ENCODE measurements at places on chromosomes 2 and 18.
A peak's percentile ranks its signal among the peaks of the same experiment; 100 is the strongest.

DNA sequence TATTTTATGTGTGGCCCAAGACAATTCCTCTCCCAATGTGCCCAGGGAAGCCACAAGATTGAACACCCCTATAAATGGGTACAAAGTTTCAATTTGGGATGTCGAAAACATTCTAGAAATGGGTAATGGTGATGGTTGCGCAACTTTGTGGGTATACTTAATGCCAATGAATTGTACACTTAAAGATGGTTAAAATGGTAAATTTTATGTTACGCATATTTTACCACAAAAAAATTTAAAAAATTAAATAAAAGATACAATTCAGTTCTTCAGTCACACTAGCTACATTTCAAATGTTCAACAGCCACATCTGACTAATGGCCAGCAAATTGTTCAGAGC lies 34.9 kb downstream of the MYCN start:
- no peak for DNase-seq

- DNase-seq = no peak
Observed at GRCh38 chr2:162063899-162064298, 10.1 kb downstream of the DPP4 start.

GRCh38 chr2:33529771-33530481 lies 53.5 kb downstream of the RASGRP3 start:
- no peak for DNase-seq

DNA sequence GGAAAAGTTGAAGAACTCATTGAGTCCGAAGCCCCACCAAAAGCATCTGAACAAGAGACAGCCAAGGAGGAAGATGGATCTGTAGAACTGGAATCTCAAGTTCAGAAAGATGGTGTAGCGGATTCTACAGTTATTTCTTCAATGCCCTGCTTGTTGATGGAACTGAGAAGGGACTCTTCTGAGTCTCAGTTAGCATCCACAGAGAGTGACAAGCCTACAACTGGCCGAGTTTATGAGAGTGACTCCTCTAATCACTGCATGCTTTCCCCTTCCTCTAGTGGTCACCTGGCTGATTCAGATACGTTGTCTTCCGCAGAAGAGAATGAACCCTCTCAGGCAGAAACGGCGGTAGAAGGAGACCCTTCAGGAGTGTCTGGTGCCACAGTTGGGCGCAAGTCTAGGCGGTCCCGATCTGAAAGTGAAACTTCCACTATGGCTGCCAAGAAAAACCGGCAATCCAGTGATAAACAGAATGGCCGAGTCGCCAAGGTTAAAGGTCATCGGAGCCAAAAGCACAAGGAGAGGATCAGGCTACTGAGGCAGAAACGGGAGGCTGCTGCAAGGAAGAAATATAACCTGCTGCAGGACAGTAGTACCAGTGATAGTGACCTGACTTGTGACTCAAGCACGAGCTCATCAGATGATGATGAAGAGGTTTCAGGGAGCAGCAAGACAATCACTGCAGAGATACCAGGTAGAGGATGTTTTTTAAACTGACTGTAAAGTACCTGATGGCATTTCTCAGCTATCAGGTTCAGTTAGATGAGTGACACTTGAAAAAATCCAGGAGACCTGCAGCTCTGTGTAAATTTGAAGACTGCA lies 111.9 kb downstream of the HAUS1 start:
- no peak for DNase-seq

- DNase-seq = no peak
Observed at GRCh38 chr2:37797081-37797480, 125.6 kb upstream of the CDC42EP3 start.

- no peak for DNase-seq
Observed at GRCh38 chr2:15146960-15147359, 414.2 kb downstream of the NBAS start.

DNA sequence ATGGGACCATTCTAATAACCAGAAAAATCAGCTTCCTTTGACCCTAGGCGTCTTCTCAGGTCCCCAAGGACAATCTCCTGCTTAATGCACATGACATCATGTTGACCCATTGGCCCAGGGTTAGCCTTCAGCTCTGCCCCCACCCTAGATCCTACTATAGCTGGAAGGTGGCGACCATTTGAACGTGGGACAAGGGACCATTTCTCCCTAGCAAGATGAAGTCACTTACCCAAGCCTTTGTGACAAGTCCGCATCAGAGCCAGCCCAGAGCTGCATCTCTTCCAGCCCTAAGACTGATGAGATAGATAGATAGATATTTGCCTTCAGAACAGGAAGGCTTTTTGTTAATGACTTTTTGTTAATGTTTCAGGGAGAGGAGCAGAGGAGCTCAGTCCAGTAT lies 28.2 kb upstream of the TAF1B start:
- no peak for DNase-seq

GRCh38 chr18:22934789-22935188 lies 1.7 kb downstream of the RBBP8 start:
- DNase-seq = no peak

DNA sequence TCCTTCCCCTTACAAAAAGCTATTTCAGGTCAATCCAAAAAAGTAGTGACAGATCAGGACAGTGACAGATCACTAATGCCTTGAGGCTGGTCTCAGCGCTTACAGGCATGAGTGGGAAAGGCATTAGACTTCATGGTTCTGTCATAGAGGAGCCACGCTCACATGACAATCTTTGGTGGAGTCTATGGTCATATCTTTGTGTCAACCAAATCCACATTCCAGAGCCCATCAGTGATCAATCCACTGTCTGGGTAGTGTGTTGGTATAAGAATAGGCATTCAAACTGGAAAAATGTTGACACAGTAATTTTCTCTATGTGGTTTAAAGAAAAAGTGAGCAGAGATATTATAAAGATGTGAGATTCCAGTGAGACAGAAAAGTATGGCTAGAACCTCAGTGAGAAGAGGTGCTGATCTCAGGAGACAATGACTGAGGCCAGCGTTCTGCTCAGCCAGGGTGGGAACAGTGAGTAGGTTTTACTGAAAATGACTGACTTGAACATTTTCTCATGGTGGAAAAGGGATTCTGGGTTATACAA lies 215.0 kb downstream of the IRS1 start:
- DNase-seq = no peak

GRCh38 chr2:189116087-189116486 lies 63.5 kb downstream of the COL5A2 start:
- no peak for DNase-seq

- DNase-seq = no peak
Observed at GRCh38 chr18:60096428-60096827, 196.6 kb downstream of the PMAIP1 start.

DNA sequence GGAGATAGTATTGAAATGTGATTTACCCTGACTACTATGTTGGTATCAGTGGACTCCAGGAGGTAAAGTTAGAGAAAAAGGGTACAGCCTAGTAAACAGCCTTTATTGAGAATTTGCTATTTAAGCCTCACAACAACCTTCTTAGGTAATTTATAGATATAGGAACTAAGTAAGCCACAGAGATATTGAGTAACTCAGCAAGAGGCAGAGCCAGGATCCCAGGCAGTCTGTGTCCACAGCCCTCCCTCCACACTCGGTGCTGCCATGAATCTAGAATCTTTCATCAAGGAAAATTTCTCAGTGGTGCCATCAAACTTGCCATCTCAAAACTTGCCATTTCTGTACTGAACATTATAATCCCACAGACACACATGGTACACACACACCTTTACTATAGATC lies 170.9 kb downstream of the CAPN13 start:
- no peak for DNase-seq

- no peak for DNase-seq
Observed at GRCh38 chr2:144475044-144475443, 44.9 kb downstream of the ZEB2 start.

- DNase-seq = peak; percentile 53
Observed at GRCh38 chr2:231786177-231786916, at the start of gene COPS7B. TSS of gene COPS7B (plus strand) at chr2:231786445. CDS start at chr2:231788571, 2,126 bp downstream.

GRCh38 chr2:2664989-2665833 lies 334.1 kb upstream of the MYT1L start:
- DNase-seq = no peak

- DNase-seq = no peak
Observed at GRCh38 chr2:2083113-2083758, 247.8 kb downstream of the MYT1L start.

- no peak for DNase-seq
Observed at GRCh38 chr2:85414761-85415553, 3.6 kb upstream of the SH2D6 start.

- no peak for DNase-seq
Observed at GRCh38 chr18:24300703-24301102, 96.9 kb downstream of the OSBPL1A start.

DNA sequence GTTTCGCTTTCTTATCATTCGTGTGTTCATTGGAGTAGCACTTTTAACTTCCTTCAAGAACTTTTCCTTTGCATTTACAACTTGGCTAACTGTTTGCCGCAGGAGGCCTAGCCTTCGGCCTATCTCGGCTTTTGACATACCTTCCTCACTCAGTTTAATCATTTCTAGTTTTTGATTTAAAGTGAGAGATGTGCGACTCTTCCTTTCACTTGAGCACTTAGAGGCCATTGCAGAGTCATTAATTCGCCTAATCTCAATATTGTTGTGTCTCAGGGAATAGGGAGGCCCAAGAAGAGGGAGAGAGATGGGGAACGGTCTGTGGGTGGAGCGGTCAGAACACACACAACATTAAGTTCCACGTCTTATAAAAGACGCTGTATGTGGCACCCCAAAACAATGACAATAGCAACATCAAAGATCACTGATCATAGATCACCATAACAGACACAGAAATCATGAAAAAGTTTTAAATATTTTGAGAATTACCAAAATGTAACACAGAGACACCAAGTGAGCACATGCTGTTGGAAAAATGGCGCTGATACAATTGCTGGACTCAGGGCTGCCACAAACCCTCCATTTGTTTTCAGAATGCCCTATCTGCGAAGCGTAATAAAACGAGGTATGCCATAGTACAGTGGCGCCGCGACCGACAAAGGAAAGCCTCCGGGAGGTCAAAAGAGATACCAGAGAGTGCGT lies 553 bp downstream of the TIGD1 start:
- no peak for DNase-seq

DNA sequence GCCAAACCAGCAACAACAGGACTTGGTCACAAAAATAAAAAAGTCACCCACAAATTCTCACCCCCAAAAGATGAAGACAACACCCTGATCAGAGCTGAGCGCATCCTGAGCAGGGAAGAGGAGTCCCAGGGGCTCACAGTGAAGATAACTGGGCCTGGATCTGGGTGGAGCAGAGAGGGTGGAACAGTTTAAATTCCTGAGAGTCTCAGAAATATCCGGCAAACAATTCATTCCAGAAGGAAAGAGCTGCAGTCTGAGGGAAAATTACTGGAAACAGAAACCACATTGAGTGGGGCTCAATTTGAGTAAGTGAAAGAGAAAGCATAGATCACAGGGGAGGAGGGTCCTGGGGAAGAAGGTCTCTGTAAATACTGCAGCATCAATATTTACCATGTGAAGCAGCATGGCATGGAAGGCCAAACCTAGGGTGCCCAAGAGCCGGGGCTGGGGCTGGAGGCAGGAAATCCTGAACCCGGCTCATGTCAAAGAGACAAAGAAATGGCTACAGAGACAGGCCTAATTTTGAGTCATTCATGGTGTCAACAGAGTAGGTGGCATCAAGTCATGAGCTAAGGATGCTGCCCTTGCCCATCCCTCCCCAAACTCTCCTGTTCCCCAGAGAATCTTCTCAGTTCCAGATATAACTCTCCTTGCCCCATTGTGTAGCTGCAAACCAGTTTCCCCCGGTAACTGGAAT lies 61.4 kb upstream of the ZBTB7C start:
- DNase-seq = no peak

GRCh38 chr18:37343542-37343851 lies 222.1 kb downstream of the CELF4 start:
- no peak for DNase-seq

- DNase-seq = no peak
Observed at GRCh38 chr2:24199968-24200590, 25.2 kb downstream of the FAM228A start.

GRCh38 chr2:201246280-201246679 lies 14.1 kb upstream of the CASP8 start:
- DNase-seq = no peak

DNA sequence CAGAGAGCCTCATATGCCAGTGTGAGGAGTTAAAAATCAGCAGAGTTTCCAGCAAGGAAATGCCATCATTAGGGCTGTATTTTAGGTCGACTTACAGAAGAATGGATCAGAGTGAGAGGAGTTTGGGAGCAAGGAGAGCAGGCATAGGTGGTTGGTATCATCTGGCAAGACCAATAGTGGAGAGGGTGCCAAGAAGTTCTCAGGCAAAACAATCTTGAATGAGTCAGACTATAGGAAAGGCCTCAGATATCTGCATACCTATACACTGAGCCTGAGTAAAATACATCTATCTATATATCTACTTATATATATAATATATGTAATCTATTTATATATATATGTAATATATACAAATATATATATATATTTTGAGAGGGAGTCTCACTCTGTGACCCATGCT lies 57.3 kb downstream of the TMEFF2 start:
- DNase-seq = no peak

DNA sequence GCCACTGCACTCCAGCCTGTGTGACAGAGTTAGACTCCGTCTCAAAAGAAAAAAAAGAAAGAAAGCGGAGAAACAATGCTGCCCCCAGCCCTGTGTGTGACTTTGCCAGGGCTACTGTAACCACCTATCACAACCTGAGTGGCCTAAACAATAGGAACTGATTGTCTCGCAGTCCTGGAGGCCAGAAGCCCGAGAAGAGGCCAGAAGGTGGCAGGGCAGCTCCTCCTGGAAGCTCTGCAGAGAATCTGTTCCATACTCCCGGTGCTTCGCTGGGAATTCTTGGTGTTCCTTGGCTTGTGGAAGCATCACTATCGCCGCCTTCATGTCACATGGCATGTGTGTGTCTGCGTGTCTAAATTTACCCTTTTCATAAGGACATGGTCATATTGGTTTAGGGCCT lies 14.4 kb upstream of the RAB17 start:
- no peak for DNase-seq

DNA sequence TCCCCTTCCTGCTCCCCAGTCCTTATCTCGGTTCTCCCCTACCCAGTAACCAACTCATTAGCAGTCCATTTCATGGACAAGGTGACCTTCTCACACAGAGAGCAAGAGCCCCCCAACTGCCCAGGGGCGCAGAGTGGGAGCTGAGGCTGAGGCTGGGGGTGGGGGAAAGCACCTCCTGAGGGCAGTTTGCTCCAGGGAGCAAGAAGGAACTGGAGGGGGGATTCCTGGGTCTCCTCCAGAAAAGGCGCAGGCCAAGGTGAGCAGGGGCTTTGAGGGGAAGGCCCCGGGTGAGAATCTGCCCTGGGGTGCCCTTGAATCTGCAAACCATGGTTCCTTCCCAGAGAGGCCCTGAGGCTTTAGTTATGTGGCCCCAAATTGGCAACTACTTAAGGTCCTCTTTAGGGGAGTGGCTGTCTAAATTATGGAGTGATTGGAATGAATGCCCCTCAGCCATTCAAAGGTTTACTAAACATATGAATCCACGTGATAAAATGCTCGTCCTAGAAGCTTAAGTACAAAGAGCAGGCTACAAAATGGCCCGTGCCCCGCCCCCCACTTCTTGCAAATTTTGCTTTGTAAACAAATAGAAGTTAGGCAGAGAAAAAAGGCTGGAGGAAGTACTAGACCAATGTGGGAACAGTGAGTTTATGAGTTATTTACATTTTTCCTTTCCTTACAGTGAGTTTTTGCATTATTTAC lies 123.5 kb upstream of the HS6ST1 start:
- DNase-seq = no peak
